RWPE2 (cell line): ENCODE measurements at places on chromosomes 2 and 18.

GRCh38 chr2:238099714-238100048 lies 459 bp upstream of the ESPNL start:
- H3K27me3 ChIP-seq = no peaks in the 10 kb centered on the region
- H3K4me3 ChIP-seq = no peak overlapping the region
- no peaks in the 10 kb centered on the region for H3K4me1 ChIP-seq
- DNase-seq = peak; percentile 44
- no peak overlapping the region for H3K27ac ChIP-seq
- no peaks in the 10 kb centered on the region for H3K36me3 ChIP-seq

DNA sequence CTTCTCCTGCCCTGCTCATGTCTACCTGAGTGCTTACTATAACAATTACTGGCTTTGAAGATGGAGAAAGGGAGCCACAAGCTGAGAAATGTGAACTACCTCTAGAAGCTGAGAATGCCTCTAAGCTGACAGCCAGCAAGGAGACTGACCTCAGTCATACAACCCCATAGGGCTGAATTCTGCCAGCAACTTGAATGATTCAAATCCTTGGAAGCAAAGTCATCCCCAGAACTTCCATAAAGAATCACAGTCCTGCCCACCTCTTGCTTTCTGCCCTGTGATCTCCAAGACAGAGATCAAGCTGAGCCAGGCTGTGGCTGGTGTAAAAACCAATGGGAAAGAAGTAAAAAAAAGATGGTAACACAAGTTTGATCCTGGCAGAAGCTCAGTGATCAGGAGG lies 288.2 kb upstream of the SPHKAP start:
- no peaks in the 10 kb centered on the region for H3K36me3 ChIP-seq
- DNase-seq = no peak
- no peak overlapping the region for H3K4me3 ChIP-seq

GRCh38 chr2:88181511-88181910 lies 11.4 kb downstream of the THNSL2 start:
- H3K4me1 ChIP-seq = peaks cover 8% of the 10 kb centered on the region
- H3K36me3 ChIP-seq = no peaks in the 10 kb centered on the region
- DNase-seq = no peak
- no peak overlapping the region for H3K4me3 ChIP-seq

DNA sequence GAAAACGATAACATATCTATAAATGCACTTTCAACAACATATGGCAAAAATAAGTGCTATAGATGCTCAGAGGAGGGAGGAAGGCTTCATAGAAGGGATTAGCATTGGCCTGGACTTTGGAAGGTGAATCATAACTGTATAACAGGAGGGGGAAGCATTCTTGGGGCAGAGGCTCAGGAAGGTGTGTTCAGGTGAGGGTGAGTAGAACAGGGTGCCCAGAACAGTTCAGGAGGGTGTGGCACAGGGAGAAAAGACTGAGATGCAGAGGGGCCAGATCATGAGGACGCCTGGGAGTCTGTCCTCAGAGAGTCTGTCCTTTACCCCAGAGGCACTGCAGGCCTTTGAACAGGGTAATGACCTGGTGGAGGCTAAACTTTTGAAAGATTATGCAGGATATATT lies 29.3 kb upstream of the MEP1B start:
- no peaks in the 10 kb centered on the region for H3K27me3 ChIP-seq
- no peaks in the 10 kb centered on the region for H3K4me1 ChIP-seq
- H3K27ac ChIP-seq = no peak overlapping the region
- DNase-seq = no peak
- H3K4me3 ChIP-seq = no peak overlapping the region

- no peak overlapping the region for H3K4me3 ChIP-seq
- H3K27me3 ChIP-seq = peaks cover 9% of the 10 kb centered on the region
- DNase-seq = no peak
- H3K27ac ChIP-seq = no peak overlapping the region
These were observed 136.4 kb downstream of the LRP2 start for GRCh38 chr2:169225906-169226305.

DNA sequence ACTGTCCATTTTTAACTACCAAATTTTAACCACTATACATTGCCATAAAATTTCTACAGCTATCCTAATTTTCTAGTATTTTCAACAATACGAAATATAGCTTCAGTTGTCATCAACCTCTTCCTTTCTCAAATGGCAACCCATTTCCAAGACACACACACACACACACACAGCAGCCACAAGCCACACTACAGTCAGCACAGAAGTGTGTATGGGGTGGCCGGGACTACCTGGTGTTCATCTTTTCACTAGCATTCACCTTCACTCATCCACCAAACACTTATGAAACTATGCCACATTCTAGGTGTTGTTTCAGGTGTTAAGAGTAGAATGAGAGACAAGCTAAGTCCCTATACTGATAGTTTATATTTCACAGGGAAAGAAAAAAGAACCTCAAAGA lies 62.9 kb downstream of the EIF2AK3 start:
- peaks cover 49% of the 10 kb centered on the region for H3K36me3 ChIP-seq
- H3K4me1 ChIP-seq = no peaks in the 10 kb centered on the region
- no peak for DNase-seq
- no peak overlapping the region for H3K27ac ChIP-seq

GRCh38 chr2:19218166-19218565 lies 140.3 kb downstream of the OSR1 start:
- DNase-seq = no peak
- no peak overlapping the region for H3K27ac ChIP-seq
- H3K4me3 ChIP-seq = no peak overlapping the region
- no peaks in the 10 kb centered on the region for H3K27me3 ChIP-seq
